ENCODE measurements at places on chromosomes 7 and 10. TPM values are rescaled to one million over a fixed set of nuclear protein-coding genes. Genes with fewer than 3 reads are reported as not detected.

- no peak overlapping the region for H3K27ac ChIP-seq
- no peak for DNase-seq
- no peaks in the 10 kb centered on the region for H3K4me1 ChIP-seq
- H3K27me3 ChIP-seq = no peaks in the 10 kb centered on the region
Observed at GRCh38 chr7:94530109-94530508, 20.5 kb downstream of the CASD1 start.

DNA sequence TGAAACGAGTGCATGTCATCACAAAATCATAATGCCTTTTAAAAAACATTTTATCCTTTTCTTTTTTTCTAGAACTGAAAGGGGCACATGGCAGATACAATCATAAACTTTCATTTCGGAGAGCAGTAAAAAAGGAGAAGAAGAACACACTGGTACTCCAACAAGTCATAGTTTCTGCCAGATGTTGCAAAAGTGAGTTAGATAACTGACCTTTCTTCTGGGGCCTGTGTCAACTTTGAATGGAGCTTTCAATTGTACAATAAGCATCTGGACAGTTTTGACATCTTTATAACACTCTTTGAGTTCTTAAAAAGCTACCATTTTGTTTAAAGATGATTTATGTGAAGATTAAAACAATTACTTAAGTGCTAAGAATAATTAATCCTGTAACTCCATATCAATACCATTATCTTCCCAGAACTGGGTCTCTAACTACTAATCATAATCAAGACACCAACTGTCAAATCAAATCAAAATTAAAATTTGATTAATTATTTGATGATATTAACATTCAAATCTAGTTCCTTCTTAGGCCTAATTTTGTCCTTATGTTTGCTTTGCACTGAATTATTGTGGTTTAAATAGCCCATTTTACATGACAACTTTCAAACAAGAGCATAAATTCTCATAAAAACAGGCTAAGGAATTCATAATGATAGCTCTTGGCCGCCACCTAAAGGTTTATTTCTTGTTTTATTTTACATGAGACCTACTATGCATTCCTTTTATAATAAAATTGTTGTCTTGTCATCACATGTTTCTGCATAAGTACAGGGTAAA lies 19.5 kb upstream of the ITGB8 start:
- H3K27me3 ChIP-seq = no peaks in the 10 kb centered on the region
- no peak overlapping the region for H3K27ac ChIP-seq
- no peak for DNase-seq
- H3K4me3 ChIP-seq = no peak overlapping the region

GRCh38 chr7:152363798-152364197 lies 72.0 kb downstream of the KMT2C start:
- no peaks in the 10 kb centered on the region for H3K36me3 ChIP-seq
- no peak overlapping the region for H3K27ac ChIP-seq
- no peak for DNase-seq

DNA sequence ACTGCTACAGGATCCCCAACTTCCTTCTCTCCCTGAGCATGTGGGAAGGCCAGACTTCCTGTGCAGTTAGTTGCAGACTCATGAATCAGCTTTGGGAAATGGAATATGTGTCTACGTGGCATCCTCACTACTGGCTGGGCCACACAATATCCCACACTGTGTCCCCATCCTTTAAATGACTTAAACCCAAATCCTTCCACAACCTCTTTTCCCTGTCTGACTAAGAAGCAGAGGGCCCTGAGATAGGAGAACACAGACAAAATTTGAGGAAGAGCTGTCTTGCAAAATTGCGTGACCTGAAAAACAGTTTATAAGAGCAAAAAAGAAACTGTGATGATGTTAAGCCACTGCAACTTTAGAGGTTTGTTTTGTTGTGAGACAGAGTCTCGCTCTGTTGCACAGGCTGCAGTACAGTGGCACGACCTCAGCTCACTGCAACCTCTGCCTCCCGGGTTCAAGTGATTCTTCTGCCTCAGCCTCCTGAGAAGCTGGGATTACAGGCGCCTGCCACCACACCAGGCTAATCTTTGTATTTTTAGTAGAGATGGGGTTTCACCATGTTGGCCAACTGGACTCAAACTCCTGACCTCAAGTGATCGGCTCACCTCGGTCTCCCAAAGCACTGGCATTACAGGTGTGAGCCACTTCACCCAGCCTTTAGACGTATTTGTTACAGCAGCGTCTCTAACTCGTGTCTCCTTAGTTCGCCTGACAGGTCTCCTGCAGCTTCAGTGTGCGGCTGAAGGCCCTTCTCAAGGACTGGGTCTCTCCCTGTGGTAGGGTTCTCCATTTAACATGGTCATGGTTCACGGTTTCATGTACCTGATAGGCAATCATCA lies 46.9 kb upstream of the SFMBT2 start:
- H3K4me3 ChIP-seq = no peak overlapping the region
- no peaks in the 10 kb centered on the region for H3K27me3 ChIP-seq
- no peak overlapping the region for H3K27ac ChIP-seq

GRCh38 chr10:79883986-79884385 lies 57.4 kb downstream of the NUTM2E start:
- H3K4me1 ChIP-seq = no peaks in the 10 kb centered on the region
- no peak overlapping the region for H3K27ac ChIP-seq
- H3K36me3 ChIP-seq = no peaks in the 10 kb centered on the region
- H3K27me3 ChIP-seq = no peaks in the 10 kb centered on the region
- DNase-seq = no peak

DNA sequence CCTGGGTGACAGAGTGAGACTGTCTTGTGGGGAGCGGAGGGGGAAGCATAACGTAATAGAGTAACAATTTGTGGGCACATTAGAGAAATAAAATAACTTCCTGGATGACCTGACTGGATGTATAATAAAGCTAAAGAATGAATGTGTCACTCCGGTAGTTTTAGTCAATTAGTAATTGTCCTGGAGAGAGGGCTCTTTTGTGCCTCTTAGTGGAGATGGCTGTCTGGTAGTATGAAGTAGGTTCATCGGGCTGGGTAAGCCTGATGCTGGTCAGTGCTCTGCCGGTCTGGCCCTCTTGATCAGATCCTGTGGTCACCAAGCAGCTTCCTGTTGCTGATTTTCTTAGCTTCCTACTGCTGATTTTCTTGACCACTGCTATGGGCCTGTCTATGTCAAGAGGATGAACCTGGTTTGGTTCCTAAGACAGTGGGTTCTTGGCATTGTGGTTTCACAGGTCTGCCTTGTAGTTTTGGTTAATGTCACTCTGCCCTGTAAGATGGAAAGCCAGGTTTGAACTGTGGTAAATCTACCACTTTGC lies 34.1 kb downstream of the ZRANB1 start:
- peaks cover 4% of the 10 kb centered on the region for H3K36me3 ChIP-seq
- no peaks in the 10 kb centered on the region for H3K4me1 ChIP-seq
- H3K4me3 ChIP-seq = no peak overlapping the region
- no peak overlapping the region for H3K27ac ChIP-seq

DNA sequence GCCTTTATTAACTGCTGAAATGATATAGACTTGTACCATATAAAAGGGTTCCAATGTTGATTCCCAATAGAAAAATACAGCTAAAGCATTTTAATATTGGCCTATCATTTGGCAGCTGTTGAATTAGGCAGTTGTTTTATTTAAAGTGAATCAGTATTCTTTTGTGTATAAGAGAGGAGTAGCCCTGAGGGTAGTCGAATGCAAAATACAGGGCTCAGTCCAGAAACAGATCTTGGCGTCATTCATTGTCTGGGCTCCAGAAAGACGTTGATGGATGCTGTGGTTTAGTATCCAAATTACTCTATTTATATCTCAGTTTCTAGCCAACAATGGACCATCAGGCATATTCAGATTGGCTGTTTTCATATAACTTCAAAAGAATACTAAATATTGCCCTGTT lies 193.6 kb downstream of the VTI1A start:
- H3K36me3 ChIP-seq = no peaks in the 10 kb centered on the region
- H3K27me3 ChIP-seq = no peaks in the 10 kb centered on the region
- H3K4me1 ChIP-seq = no peaks in the 10 kb centered on the region
- H3K27ac ChIP-seq = no peak overlapping the region
- no peak for DNase-seq
- no peak overlapping the region for H3K4me3 ChIP-seq

- H3K4me1 ChIP-seq = peaks cover 20% of the 10 kb centered on the region
- no peaks in the 10 kb centered on the region for H3K27me3 ChIP-seq
- peak overlapping the region; percentile 66 for H3K27ac ChIP-seq
- DNase-seq = no peak
- no peaks in the 10 kb centered on the region for H3K36me3 ChIP-seq
- H3K4me3 ChIP-seq = no peak overlapping the region
Observed at GRCh38 chr10:95445223-95445836, 115.8 kb downstream of the SORBS1 start.

DNA sequence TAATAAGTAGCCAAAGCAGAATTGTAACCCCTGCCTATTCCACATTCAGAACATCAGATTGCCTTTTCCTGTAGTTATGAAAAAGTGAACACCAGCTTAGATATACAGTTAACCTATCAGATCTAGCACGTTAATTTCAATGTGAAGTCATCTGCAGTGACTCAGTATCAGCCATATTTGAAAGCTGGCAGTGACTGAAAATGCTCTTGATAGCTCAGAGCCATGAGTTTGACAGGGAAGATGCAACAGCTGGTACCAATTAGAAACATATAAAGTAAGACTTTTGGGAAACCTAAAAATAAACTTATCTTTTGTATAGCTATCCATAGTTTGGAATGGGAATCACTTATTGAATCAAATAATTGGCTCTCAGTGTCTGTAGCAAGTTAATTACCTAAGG lies 284.1 kb upstream of the NPSR1 start:
- no peak overlapping the region for H3K4me3 ChIP-seq
- H3K36me3 ChIP-seq = no peaks in the 10 kb centered on the region
- H3K27ac ChIP-seq = no peak overlapping the region
- no peaks in the 10 kb centered on the region for H3K4me1 ChIP-seq
- no peak for DNase-seq

DNA sequence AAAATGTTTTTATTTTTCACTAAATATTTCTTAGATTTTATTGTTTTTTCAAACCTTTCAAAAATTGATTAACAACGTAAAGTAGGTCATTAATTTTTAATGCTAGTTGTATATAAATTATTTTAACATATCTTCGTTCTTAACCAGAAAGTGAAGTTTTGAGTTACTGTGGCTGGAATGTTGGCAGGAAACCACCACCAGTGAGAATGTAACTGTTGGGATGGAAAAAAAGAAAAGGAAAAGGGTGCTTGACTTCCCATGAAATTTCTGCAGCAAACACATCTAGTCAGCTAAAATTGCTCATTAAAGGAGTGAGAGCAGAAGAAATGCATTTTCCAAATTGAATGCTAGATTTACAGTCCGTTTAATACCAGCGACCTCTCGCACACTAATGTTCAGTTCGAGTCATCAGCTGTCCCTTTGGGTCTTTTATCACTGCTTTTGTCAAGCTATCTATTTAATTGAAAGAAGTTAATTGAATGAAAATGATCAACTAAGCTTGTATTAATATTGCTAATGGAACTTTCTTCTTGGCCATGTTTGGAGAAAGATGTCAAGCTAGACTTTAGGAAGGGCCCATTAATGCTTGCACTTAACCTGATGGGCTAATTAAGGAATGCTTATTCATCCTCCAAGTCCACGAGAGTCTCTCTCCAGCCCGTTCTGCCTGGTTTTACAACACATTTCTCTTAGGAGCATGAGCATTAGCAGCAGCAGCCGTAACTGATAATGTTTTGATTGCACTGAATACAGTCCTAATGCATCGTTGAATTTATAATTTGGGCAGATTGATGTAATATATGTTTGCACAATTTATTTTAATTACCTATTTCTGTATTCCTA lies 70.1 kb downstream of the UBE3C start:
- no peak overlapping the region for H3K27ac ChIP-seq
- H3K4me3 ChIP-seq = no peak overlapping the region
- H3K27me3 ChIP-seq = no peaks in the 10 kb centered on the region
- DNase-seq = no peak
- no peaks in the 10 kb centered on the region for H3K4me1 ChIP-seq

DNA sequence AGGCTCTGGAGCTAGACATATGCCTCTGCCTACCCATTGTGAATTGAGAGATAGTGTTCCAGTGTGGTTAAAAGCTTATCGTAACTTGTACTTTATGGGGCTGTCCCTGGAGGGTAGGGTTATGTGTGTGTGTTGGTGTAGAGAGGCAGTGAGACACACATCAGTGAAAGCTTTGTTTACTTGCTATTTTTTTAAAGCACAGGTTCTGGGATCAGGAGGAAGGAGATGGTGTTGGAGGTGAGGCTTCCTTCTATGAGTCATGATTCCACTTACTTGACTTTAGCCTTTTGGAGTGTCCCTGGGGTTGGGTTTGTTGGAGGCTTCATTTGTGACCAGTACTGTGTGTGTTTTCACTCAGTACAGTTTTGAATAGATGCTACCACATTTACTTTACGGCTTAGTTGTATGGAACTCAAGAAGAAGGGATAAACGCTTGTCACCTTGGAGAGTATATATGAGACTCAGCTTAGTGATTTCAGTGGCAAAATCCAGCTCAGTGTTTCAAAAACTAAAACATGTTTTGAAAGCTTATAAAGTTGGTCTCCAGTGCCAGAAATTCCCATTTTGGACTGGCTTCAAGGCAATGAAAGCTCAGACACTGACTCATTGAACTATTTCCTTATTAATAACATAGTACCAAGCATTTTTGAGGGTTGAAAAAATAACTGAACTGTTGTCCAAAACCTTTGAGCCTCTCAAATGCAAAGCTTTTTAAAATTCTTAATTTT lies 106.2 kb downstream of the PLXDC2 start:
- H3K27ac ChIP-seq = peak overlapping the region; percentile 90
- peaks cover 53% of the 10 kb centered on the region for H3K4me1 ChIP-seq
- DNase-seq = peak; percentile 67
- no peak overlapping the region for H3K4me3 ChIP-seq

DNA sequence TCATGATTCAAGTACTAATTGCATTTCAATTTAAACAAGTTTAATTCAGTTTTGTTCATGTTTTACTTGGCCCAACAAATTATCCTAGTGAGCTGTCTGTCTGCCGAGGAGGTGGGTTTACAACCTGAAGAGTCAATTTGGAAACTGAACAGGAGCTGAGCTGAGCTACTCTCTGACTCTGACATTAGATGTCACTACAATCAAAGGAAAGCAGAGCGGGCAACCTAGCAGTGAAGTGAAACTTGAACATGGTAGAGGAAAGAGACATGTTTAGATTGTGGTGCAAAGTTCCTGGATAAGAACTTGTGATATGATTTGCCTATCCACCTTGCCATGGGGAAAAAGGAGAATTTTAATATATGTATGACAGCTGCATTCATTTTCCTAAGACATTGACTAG lies 9.6 kb upstream of the AGR3 start:
- H3K27me3 ChIP-seq = no peaks in the 10 kb centered on the region
- peaks cover 6% of the 10 kb centered on the region for H3K4me1 ChIP-seq
- no peak for DNase-seq
- H3K4me3 ChIP-seq = no peak overlapping the region

DNA sequence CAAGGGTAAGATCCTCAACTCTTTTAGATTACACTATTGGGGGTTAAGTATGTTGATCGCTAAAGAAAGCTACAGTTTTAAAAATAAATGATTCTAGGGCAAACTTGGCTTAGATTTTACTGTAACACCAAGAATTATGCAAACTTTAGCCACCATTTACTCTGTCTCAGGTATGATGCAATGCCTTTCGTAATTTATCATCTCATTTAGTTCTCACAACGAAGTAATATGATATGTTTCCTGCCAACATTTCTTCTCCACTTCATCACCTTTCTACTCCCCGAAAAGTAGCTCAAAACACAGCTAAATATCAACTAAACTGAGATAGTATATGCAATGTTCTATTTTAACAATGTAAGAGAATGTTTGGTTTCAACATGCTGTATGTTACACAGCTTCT lies 21.1 kb downstream of the FAM133B start:
- H3K36me3 ChIP-seq = peaks cover 10% of the 10 kb centered on the region
- no peak overlapping the region for H3K27ac ChIP-seq
- no peak overlapping the region for H3K4me3 ChIP-seq
- no peak for DNase-seq

The EGR2 gene
- polyA plus RNA-seq = 0.09 TPM

The BEND7 gene
- 4.5 TPM for polyA plus RNA-seq

The NUTM2B gene
- 0.27 TPM for polyA plus RNA-seq

The COL1A2 gene
- 0.16 TPM for polyA plus RNA-seq

The CLRN3 gene
- not detected for polyA plus RNA-seq

The PIK3AP1 gene
- 0.09 TPM for polyA plus RNA-seq

The RBP3 gene
- polyA plus RNA-seq = not detected
